ENCODE measurements at places on chromosomes 12 and 14.

DNA sequence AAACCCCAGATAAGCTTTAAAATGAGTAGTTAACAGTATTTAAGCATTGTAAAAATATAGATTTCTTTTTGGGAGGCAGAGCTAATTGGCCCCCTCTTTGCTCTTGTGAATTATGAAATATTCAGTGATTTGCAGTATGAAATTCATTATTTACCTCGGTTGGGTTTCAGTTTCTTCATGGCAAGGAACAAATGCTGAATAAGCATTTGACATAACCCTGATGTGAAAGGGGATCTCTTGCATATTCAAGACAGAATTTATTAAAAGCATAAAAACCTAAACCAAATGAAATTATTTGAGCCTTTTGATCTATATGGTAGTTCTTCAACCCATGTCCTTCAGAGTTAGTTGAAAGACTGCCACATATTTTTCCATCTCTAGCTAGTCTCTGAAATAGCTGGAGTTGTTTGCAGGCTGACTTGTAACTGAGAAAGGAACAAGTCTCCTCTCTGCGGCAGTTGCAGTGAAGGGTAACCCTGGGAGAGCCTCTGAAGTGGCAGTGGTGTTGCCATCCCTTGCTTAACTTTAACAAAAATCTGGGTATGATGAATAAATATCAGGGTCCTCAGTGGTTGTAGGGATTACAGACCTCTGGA, 690 bp downstream of the AKAP6 start:
- DNase-seq: no peak

GRCh38 chr14:35420036-35420811, 15.7 kb upstream of the NFKBIA start:
- DNase-seq: no peak

- no peak for DNase-seq
Measured at GRCh38 chr12:82627799-82628198, 58.9 kb upstream of the TMTC2 start.

DNA sequence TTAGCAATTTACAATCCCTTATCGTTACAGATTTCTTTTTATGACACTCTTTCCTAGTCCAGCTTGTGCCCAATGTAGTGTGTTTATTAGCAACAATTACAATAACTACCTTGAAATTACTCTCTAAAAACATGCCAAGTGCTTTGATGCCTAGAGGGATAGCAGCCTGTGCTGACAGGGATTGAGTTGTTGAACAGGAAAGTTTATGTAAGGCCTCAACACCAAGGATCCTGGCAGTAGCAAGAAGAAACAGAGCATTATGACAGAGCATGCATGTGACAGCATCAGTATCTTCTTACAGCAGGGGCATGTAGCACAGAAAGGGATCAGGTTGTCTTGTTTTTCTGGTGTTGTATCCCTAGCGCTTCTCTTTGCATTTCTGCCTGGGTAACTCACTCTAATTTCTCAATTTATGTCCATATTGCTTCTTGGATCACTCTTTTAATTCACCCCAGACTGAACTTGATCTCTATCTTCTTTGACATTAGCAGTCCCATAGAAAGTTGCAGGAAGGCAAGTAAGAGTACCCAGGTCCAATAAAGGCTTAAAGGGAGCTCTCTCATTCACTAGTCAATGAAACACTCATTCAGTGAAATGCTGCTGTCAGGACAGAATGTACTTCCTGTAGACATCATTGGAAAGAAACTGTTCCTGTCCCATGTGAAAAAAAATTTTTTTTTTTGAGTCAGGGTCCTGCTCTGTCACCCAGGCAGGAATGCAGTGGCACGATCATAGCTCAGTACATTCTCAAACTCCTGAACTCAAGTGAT, 220.0 kb upstream of the GRIP1 start:
- DNase-seq: peak; percentile 7

DNA sequence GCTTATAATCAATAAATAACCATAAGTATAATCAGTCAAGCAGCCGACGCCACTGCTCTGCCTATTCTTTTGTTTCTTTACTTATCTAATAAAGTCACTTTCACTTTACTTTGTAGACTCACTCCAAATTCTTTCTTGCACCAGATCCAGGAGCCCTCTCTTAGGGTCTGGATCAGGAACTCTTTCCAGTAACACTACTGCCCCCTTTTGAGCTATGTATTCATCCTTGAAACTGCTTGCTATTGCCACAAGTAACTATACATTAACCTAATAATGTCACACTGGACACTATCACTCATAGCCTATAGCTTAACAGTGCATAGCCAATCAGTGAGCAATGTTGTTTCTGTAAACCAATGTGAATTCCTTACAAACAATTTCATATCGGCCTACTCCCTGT, 2.8 kb upstream of the NID2 start:
- no peak for DNase-seq

- no peak for DNase-seq
Measured at GRCh38 chr14:83164016-83164415, 1630.4 kb upstream of the SEL1L start.

DNA sequence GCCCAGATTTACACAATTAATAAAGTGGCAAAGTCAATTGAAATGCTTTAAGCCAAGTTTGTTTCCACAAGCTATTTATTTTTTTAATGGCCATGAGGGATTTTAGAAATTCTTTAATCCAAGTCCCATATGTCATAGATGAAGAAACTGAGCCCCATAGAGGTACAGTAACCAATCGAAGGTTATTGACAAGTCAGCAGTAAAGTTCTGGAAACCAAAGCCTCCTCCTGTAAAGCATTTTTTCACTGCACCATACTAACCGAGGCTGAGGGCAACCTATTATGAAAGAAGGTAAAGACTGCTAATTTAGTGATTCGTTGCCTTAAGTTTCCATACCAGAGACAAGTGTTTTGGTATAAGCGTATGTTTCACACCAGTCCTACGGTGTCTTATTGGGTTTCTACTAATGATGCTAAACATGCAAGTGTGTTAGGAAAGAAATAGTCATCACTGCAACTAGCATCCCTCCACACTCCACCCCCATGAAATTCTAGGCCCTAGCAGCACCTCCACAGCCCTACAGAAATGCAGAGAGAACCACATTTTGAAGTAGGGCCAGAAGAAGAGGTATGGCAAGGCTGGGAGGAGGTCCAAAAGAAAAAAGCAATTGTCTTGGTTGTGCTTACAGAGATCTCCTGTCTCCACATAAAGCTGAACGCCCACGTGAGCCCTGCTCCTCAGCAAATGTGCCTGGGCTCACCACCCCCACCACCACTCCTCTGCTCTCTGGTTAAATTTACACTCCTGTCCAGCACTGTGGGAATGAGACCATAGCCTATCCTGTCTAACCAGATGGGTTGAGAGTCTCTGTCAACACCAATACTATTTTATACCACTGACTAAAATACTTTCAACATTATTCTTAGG, 271.1 kb upstream of the G2E3 start:
- DNase-seq: no peak

DNA sequence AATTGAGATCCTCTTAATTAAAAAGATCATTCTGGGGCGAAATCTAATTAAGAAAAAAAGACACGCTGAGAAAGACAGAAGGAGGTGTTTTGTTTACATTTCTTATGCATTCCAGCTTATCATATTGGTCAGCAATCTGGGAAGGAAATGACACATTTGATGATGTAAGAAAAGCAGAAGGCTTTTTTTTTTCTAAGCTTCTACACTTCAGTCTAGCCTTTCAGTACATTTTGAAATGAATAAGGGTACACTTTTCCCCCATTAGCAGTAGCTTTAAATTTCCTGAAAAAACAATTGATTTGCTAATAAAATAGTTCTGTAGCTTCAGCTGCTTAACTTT, 5.9 kb upstream of the GSC start:
- DNase-seq: no peak

DNA sequence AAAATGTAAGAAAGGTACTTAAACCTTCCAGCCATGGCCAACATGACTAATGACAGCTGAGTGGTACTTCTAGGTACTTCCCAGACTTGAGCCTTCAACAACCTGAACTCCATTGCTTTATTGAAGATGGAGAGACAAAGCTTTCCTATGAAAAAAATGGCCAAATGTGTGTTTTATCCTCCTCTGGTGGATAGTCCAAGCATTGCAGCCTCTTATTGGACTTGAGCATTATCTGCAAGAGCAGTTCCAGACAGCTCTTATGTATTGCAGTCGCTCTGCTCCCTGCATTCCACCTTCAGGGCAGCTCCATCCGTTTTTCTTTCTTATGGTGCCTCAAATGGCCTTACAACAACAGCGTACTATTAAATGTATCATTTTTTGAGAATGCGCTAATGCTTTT, 588.2 kb downstream of the NRXN3 start:
- DNase-seq: no peak

GRCh38 chr14:93903342-93904184, 23.6 kb upstream of the FAM181A start:
- DNase-seq: no peak

- no peak for DNase-seq
Measured at GRCh38 chr14:95575840-95576473, 41.1 kb downstream of the GLRX5 start.

- no peak for DNase-seq
Measured at GRCh38 chr12:108175310-108175709, 46.2 kb downstream of the WSCD2 start.

DNA sequence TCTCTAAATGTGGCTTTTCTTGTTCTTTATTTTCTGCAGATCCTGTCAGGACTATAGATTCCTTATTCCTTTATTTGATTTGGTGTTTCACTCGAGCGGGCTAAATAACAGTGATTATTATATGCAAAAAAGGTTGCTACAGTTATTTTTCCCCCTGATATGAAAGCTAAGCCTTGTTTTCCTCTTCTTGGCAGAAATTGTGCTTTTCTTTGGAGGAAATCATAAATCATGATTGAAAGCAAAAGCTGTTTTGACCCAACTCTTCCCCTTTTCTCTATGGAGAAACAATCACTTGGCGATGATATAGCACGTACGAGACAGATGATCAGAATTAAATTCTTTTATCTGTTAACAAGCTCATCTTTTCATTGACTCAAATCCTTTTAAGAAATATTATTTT, 31.4 kb downstream of the PPFIBP1 start:
- DNase-seq: no peak

DNA sequence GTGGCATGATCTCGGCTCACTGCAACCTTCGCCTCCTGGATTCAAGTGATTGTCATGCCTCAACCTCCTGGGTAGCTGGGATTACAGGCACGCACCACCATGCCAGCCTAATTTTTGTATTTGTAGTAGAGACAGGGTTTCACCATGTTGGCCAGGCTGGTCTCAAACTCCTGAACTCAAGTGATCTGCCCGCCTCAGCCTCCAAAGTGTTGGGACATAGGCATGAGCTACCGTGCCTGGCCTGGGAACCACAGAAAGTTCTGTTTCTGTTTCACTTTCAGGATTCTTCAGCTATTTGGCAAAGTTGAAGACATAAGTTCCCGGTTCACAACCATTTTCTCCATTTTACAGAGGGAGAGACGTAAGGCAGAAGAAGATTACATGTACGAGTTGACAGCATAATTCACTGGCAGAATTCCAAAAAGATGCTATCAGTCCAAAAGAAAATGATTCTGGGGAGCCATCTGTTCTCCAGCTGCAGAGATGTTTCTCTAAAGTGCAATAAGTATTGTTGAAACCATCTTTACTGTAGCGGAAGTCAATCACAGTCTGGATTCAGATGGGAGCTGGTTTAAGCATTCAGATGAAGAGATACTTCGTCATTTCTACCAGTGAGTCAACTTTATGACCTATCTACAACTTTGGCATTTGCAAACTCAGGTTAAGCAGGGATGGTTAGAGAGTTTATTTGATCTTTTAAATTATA, 8.1 kb upstream of the RNF34 start:
- DNase-seq: no peak

DNA sequence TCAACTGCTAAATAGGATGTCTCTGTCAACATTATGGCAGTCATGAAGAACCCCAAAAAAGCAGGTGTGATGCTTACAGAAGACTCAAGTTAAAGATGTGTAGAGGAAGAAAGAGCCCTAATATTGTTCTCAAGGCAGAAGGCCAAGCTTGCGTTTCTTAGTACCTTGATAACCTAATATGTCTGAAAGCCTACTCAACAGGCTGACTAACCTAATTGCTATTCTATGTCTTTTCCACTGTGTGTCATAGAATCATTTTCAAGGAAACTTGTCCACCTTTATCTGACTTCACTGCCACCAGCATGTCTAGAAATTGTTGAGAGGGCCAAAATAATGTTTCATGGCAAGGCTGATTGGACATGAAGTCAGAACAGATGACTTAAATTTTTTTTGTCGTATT, 373.2 kb downstream of the BTG1 start:
- DNase-seq: no peak

Measured in gastrocnemius medialis (tissue), 4 donors.